CD4-positive, alpha-beta T cell treated with Interleukin-17A for 1 hour (primary cell): ENCODE measurements at places on chromosomes 12 and 14.

DNA sequence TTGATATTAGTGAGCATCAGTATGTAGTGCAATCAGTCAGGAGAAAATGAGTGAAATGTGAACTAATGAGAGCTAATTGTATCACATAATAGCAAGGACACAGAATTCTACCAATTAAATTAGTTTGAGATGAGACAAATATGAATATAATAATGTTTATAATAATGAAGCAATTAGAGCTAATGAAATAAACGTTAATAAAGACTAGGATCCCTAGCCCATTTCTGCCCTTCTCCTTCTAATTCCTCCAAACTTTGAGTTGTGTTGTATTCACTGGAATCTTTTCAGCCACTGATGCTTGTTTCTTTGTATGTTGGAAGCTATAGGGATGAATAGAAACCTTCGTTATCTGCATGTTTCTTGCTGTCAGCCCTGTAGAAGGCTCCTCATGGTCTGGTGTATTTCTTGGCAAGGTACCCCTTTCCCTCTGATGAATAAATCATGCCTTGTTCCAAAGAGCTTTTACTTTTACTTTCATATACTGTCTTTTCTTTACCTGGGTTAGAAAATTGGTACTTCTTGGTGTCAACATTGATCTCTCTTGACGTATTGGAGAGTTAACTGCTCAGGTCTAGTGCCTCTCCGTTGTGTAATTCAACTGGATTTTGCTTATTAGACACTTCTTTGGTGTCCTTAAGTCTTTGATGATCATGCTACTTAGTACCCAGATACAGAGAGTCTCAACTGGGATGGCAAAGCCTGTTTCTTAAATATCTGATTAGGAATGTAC, 154.8 kb downstream of the PTCSC3 start:
- no peak for DNase-seq

GRCh38 chr12:111775205-111776193, 8.8 kb downstream of the ALDH2 start:
- DNase-seq: peak; percentile 37

DNA sequence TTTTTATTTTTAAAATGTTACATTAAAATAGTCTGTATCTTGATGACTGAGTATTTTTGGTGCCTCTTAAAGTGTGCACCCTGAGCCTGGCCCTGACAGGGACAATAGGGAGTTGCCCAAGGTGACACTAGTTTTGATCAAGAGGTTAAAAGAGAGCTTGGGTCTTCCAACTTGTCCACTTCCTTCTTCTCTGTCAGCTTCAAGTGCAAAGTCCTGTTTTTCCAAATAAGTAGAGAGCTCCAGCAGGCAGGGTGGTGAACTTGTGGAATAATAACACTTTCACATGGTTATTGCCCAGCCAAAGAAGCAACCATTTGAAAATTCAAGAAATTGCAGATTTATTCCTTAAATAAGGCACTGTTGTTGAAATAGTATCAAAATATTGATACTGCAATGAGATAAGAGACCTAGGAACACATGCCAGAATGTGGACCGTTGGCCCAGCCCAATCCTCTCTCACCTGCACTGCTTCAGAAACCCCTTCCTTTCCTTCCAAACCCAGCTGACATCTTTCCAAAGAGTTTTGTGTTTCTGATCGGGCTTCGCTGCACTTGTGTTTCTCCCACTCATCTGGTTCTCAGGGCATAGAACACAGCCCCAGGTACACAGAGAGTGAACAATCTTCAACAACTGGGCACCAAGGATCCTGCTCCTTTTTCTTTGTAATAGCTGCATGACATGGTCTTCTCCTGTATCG, 13.8 kb upstream of the COL2A1 start:
- DNase-seq: no peak

- no peak for DNase-seq
These were observed 29.6 kb downstream of the ADIPOR2 start for GRCh38 chr12:1720494-1720893.

GRCh38 chr14:99736603-99737371, 52.7 kb downstream of the CYP46A1 start:
- no peak for DNase-seq

DNA sequence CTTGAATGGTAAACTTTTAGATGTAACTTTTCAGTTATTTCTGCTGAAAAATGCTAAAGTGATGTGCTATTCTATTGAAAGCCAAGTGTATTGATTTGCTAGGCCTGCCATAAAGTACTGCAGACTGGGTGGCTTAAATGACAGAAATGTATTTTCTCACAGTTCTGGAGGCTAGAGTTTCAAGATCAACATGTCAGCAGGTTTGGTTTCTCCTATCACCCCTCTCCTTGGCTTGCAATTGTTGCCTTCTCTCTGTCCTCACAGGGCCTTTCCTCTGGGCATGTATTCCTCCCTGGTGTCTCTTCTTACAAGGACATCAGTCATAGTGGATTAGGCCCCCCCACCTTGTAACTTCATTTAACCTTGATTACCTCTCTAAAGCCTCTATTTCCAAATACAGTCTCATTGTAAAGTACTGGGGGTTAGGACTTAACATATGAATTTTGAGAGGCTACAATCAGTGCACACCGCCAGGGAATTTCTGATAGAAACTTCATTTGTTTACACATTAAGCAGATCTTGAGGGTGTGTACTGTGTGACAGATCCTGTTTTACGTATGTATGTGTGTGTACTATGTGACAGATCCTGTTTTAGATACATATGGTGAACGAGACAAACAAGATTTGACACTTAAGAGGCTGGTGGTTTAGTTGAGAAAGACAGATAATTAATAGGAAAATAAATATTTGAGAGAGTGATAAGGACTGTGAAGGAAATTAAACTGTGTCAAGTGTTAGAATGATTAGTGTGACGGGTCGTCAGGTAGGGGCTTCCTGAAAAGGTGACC, 49.5 kb downstream of the ADIPOR2 start:
- DNase-seq: no peak

DNA sequence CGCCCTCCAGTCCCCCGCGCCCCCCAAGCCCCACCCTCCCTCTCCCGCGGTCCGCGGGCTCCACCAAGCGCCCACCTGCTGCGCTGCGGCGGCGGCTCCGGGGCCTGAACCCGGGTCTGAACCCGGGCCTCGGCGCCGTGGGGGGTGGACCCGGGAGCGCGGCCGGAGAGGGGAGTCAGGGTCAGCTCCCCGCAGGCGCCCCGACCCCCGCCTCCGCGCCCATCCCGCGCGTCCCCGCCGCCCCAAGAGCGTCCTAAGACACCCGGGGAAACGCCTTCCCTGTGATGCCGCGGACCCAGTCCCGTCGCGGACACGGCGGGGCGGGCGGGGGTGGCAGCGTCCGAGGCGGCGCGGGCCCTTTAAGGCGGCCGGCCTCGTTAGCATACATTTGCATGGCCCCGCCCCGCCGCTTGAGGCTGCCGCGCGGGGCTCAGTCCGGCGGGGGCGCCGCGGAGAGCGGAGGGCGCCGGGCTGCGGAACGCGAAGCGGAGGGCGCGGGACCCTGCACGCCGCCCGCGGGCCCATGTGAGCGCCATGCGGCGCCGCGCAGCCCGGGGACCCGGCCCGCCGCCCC, at the start of gene MMP17:
Gene MMP17, plus strand, starts transcription at position 433 of the 574 bp plus-strand sequence. Its CDS starts 102 bp downstream, at position 535.
- DNase-seq: no peak

DNA sequence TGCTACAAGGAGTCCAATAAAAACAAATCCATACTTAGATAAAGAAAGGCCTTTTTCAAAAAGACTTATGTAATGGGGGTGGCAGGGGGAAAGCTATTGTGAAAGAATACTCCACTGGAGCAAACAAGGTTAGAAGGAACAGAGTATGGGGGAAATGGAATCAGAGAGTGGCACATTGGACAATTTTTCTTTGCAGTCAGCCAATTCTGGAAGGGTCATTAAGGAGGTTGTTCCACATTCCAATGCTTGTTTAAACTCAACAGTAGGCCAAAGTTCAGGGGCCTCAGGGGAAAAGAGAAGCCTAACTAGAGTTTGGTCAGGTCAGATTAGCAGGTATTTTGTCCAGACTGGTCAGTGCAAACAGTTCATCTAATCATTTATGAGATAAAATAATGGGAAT, 105.2 kb upstream of the RESF1 start:
- DNase-seq: no peak

DNA sequence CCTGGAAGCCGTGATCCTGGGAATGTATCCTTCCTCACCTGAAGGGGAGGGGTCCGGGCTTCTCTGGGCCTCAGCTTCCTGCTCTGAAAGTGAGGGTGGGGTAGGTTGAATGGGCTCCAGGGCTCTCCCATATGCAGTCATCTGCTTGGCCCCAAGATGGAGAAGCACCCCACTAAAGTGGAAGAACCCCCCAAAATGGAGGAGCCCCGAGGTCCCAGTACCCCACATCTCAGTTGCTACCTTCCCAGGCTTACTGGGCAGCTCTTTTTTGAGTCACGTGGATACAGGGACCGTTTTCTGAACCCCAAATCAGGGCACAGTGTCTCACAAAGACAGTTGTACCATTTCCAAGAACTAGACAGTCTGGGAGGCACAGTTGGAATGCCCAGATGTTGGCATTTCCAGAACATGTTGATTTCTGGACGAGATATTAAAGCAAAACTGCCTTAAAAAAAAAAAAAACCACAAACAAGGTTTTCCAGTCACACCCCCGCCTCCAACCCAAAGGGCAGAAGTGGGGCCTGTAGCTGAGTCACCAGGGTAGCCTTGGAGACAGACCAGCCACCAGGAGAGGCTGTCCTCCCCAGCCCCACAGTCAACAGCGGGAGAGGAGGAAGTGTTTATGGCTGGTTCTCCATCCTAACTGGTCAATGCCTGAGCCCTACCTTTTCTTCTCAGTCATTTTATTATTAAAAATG, 12.1 kb downstream of the VASH1 start:
- DNase-seq: peak; percentile 35

DNA sequence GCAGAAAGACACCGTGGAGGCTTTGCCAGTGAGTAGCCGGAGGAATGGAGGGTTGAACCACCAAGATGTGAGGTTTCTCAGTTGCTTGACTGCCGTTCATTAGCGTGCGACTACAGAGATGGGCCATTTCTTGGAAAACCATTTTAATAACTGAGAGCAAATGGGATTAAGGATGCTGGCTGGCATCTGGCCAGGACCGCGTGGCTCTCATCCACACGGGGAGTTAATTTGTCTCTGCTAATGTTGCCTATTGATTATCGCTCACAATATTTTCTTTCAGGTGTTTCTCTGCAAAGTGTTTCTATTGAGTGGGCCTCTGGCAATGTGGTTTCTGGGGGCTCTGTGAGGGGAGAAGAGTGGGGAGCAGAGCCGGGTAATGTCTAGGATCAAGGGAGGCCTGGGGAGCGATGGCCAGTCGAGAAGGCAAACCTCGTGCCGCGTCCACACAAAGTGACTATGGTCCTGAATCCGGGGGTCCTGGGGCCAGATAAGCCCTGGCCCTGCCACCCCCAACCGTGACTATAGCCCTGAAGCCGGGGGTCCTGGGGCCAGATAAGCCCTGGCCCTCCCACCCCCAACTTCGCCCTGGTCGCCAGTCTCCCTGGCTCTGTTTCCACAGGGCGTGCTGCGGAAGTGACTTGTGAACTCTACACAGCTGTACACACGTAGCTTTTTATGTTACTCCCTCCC, 110.6 kb downstream of the PRMT8 start:
- no peak for DNase-seq

DNA sequence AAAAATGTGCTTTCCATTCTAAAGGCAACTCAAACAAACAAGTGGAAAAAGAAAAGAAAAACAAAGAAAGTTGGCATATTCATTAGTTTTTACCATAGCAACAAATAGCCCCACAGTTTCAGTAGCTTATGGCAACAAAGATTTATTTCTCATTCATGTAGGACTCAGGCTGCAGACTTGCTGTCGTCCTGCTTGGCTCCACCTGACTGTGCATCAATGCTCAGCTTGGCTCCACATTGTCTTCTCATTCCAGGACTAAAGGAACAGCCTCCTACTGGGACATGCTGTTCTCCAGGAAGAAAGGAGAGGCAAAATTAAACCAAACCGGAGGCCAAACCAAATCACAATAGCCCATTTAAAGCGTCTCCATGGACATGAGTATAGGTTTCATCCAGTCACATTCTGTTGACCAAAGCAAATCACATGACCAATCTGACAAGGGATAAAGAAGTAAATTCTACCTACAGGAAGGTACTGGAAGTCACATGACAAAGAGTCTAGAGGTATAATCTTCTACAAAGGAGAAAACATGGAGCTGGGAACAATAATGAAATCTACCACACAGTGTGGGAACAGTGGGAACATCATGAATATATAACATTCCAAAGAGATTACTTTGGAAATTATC, 222.5 kb downstream of the PIK3C2G start:
- no peak for DNase-seq

DNA sequence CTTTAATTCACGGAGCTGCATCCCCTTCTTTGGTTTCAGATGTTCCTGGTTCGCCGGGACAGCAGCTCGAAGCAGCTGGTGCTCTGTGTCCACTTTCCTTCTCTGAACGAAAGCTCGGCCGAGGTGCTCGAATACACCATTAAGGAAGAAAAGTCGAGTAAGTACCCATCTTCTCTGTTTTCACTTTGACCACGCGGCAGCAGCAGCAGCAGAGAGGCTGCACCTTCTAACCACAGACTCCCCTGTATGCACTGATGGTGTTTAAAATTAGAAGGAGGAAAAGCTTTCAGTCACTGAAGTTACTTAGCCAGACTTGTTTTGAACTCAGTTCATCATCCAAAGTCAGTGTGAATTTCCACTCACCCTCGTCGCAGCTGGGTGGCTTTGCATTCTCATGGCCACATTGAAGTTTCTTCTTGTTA, 63.8 kb downstream of the RIN3 start:
- DNase-seq: peak; percentile 53

DNA sequence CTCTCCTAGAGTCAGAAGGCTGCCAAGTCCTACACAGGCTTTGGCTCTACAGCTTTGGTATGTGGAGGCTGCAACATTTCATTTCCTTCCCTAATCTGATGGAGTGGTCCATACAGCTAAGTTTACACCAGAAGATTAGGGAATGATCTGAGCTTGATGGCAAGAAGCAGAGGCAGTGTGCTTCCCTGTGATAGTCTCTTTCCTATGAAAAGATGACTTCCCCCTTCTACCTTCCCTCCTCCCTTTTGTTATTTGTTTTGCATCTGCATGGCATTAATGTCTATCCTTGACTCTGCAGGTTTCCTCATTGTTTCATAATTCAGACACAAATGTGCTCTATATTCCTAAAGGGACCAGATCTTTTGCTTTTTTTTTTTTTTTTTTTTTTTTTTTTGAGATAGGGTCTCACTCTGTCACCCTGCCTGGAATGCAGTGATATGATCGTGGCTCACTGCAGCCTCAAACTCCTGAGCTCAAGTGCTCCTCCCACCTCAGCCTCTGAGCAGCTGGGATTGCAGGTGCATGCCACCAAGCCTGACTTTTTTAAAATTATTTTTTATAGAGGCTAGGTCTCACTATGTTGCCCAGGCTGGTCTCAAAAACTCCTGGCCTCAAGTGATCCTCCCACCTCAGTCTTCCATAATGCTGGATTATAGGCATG, 76.3 kb downstream of the GRIP1 start:
- no peak for DNase-seq

DNA sequence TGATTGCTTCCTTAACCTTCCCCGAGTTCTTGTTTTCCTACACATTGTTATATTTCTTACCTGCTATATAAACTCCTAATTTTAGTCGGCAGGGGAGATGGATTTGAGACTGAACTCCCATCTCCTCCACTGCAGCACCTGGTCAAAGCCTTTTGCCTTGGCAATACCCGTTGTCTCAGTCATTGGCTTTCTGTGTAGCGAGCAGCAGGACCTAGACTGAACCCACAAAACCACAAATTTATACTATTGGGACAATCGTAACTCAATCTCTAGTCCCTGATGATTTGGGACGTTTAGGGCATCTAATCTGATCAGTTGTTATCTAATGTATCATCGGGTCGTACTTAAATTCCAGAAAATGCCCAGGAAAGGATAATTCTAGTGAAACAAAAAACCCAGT, 37.8 kb upstream of the BAZ1A start:
- no peak for DNase-seq
